ENCODE measurements at places on chromosomes 13 and 19. TPM values are rescaled to one million over a fixed set of nuclear protein-coding genes. Genes with fewer than 3 reads are reported as not detected.

- DNase-seq = no peak
Observed at GRCh38 chr19:43688059-43688701, 18.2 kb upstream of the PLAUR start.

Gene USHBP1
- 12.0 TPM for total RNA-seq

DNA sequence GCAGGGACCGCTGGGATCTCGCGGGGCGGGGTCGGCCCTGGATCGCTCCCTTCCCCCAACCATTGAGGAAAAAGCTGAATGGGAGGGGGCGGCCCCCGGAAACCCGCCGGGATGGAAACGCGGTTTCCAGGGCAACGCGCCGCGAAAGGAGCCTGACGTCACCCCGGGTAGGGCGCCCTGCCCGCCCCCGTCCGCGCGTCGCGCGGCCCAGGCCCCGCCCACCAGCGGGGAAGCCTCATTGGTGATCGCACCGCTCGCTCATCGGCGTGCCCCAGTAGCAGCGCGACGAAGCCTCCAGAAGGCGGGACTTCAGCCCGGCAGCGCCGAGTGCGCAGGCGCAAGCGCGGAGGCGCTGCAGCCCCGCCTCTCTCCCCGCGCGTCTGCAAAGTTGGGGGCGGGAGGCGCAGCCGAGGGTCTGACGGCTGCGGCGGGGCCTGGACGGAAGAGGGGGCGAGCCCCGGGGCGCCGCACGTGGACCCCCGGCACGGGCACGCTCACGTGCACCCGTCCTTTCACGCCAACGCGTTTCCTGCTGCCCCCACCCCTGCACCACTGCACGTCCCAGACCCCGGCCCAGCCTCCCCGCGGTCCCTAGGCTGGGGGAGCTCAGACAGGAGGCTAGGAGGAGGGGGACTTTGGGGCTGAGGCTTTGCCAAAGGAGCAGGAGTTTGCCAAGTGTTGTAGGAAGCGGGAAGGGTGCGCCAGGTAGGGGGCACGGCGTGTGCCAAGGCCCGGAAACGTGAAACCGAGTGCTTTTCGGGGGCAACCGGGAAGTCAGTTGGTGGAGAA is 8.2 kb upstream of the CIRBP start:
- peak; percentile 99 for DNase-seq

- peak; percentile 70 for DNase-seq
Observed at GRCh38 chr13:98039964-98040363, 86.5 kb downstream of the IPO5 start.

DNA sequence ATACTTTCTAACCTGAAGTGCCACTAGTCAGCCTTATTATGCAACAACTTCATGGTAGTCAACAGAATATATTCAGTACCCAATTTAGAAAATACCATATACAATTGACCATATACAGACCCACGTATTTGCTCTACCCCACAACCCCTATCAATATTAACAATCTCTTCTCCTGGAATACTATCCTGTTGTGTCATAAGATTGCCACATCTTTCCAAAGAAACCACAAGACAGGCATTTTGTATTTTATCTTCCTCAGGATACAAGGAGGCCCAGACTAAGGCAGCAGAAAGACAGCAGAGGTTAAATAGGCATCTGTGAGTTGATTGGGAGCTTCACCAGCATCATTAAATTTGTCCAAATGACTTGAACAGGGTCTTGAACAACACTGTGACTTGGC is 4.5 kb downstream of the SPART start:
- no peak for DNase-seq

Gene WDR88
- total RNA-seq = not detected

- no peak for DNase-seq
Observed at GRCh38 chr19:49475995-49476880, 2.2 kb downstream of the FLT3LG start.

- DNase-seq = no peak
Observed at GRCh38 chr19:35732540-35733179, 9.6 kb downstream of the IGFLR1 start.

Gene ZNF560
- total RNA-seq = not detected

All from esophagus muscularis mucosa (tissue), 4 donors.